Activated CD4-positive, alpha-beta T cell treated with anti-CD3 and anti-CD28 coated beads, Interleukin-2, amount 10 ng/mL, durations not matched to agents 24 days and 14 days (primary cell): ENCODE measurements at places on chromosomes 7 and 10.

- peaks cover 2% of the 10 kb centered on the region for H3K4me1 ChIP-seq
- no peak for DNase-seq
- H3K36me3 ChIP-seq, result peaks cover 49% of the 10 kb centered on the region
- H3K4me3 ChIP-seq, result no peak overlapping the region
Observed at GRCh38 chr10:119903946-119904666, 11.6 kb downstream of the SEC23IP start.

DNA sequence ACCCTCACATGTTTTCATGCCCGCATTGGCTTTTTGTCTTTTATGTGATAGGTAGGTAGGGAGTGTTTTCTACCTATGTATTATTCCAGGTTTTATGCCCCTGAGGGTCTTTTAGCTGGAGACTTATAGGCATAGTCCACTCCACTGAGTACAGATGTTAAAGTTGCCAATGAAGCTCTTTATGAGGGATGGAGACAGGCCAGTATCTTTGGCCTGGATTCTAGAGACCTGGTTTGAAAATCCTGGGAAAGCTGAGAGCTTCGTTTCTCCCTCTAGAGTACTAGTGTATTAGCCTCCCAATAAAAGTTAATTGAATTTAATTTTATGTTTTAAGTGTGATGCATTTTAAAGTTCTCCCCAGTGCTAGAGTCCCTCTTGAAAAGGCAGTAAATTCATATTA is 854.1 kb downstream of the LRMDA start:
- no peaks in the 10 kb centered on the region for H3K36me3 ChIP-seq
- H3K27ac ChIP-seq, result no peak overlapping the region
- no peak for DNase-seq
- H3K4me3 ChIP-seq, result no peak overlapping the region
- H3K27me3 ChIP-seq, result no peaks in the 10 kb centered on the region

- no peak overlapping the region for H3K4me3 ChIP-seq
- no peak for DNase-seq
- no peaks in the 10 kb centered on the region for H3K4me1 ChIP-seq
- no peaks in the 10 kb centered on the region for H3K36me3 ChIP-seq
Observed at GRCh38 chr10:129637846-129638245, 170.8 kb downstream of the MGMT start.

GRCh38 chr10:84298057-84298456 is 30.3 kb upstream of the CCSER2 start:
- DNase-seq, result peak; percentile 43
- peaks cover 30% of the 10 kb centered on the region for H3K4me1 ChIP-seq
- peaks cover 24% of the 10 kb centered on the region for H3K27me3 ChIP-seq
- H3K36me3 ChIP-seq, result no peaks in the 10 kb centered on the region
- H3K27ac ChIP-seq, result no peak overlapping the region

GRCh38 chr7:2247141-2247995 is 5.3 kb downstream of the NUDT1 start:
- no peak overlapping the region for H3K4me3 ChIP-seq
- H3K4me1 ChIP-seq, result peaks cover 26% of the 10 kb centered on the region
- no peaks in the 10 kb centered on the region for H3K27me3 ChIP-seq
- no peak overlapping the region for H3K27ac ChIP-seq
- DNase-seq, result peak; percentile 77

DNA sequence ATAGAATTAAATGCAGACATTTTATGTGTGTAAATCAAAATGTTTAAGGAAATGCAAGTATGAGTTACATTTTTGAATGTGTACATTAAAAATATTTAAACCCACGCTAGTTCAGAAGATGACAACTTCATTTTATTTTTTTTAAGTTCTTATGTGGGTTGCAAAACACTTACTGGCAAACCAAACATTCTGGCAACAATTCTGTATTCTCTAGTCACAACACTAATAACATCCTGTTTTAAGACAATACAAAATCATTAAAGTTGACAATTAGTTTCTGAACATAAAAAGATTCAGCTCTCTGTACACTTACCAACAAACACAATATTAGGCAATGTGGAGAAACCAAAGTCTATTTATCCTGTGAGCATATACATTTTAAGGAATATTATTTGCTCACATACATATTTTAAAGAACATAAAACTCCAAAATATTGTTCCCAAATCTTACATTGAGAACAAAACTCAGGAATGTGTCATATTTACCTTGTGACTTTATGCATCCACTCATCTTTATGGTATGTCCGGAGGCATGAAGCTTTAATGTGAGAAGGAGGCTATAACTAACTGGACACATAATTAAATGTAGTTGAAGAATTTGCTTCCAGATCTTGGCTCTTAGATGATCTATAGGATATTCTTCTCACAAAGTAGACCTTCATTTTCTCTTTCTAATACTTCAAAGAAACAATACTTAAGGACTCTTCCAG is 134.7 kb downstream of the DGKB start:
- no peak overlapping the region for H3K27ac ChIP-seq
- H3K36me3 ChIP-seq, result no peaks in the 10 kb centered on the region
- DNase-seq, result no peak
- H3K4me1 ChIP-seq, result no peaks in the 10 kb centered on the region
- H3K27me3 ChIP-seq, result no peaks in the 10 kb centered on the region

- no peaks in the 10 kb centered on the region for H3K36me3 ChIP-seq
- peaks cover 19% of the 10 kb centered on the region for H3K27me3 ChIP-seq
- H3K4me1 ChIP-seq, result no peaks in the 10 kb centered on the region
- no peak for DNase-seq
- H3K4me3 ChIP-seq, result no peak overlapping the region
- H3K27ac ChIP-seq, result no peak overlapping the region
Observed at GRCh38 chr10:86260564-86260963, 106.0 kb downstream of the GRID1 start.

- no peak overlapping the region for H3K4me3 ChIP-seq
- H3K4me1 ChIP-seq, result peaks cover 14% of the 10 kb centered on the region
- H3K27me3 ChIP-seq, result no peaks in the 10 kb centered on the region
- DNase-seq, result no peak
- H3K36me3 ChIP-seq, result peaks cover 3% of the 10 kb centered on the region
- no peak overlapping the region for H3K27ac ChIP-seq
Observed at GRCh38 chr10:101902032-101902819, 58.6 kb upstream of the KCNIP2 start.

- peaks cover 2% of the 10 kb centered on the region for H3K27me3 ChIP-seq
- no peak overlapping the region for H3K27ac ChIP-seq
- no peaks in the 10 kb centered on the region for H3K4me1 ChIP-seq
- no peaks in the 10 kb centered on the region for H3K36me3 ChIP-seq
- no peak for DNase-seq
- H3K4me3 ChIP-seq, result no peak overlapping the region
Observed at GRCh38 chr10:77664008-77664407, 26.4 kb upstream of the KCNMA1 start.

DNA sequence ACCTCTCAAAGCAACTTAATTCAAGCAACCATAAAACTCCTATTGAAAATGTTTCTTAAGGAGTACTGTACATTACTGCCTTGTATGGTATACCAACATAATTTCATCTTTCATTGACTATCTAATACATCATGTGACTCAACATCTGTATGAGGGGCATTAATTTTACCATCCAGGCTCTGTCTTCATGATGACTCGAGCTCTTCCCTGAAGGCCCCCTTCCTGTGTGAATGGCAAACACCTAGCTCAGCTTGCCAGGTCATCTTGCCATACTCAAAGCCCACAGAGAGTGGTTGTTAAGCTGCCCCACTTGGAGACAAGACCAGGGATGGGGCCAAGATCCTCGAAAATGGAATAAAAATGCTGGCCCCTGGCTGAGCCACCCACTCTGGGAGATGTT is 82.4 kb downstream of the SGMS1 start:
- H3K4me1 ChIP-seq, result peaks cover 66% of the 10 kb centered on the region
- H3K27me3 ChIP-seq, result no peaks in the 10 kb centered on the region
- no peak overlapping the region for H3K4me3 ChIP-seq
- peak overlapping the region; percentile 87 for H3K27ac ChIP-seq

DNA sequence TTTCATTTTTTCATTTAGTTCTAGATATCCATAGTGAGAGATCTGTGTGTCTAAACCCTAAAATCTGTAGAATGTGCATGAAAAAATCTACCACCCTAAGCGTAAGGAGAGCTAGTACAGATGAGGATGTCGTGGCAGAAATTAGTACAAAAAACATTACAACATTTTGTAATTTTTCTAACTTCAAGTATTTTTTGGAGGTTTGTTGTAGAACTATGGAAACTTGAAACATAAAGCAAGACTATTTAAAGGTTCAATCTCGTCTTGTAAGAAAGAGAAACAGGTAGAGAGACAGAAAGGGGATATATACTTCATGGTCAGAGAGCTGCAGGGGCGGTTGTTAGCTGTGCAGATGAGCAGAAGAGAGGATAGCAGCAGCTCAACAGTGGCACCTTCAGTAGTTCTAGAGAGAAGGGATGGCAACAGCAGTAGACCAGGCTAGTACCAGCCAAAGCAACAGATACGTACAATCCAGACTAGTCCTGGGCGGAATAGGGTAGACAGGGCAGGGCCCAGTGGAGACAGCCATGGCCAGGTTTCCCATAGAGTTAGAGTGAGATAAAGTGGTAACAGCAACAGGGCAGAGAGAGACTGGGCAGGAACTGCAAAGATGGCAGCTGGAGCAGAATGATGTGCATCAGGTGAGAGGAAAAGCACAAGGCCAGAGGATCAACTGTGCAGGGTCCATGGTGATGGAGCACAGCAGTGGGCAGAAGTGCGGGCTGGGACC is 145.2 kb downstream of the FRMD4A start:
- H3K36me3 ChIP-seq, result no peaks in the 10 kb centered on the region
- peak overlapping the region; percentile 62 for H3K4me3 ChIP-seq
- H3K4me1 ChIP-seq, result peaks cover 19% of the 10 kb centered on the region

GRCh38 chr7:8564281-8564680 is 130.9 kb downstream of the NXPH1 start:
- no peaks in the 10 kb centered on the region for H3K27me3 ChIP-seq
- no peaks in the 10 kb centered on the region for H3K36me3 ChIP-seq
- no peak overlapping the region for H3K4me3 ChIP-seq
- no peak overlapping the region for H3K27ac ChIP-seq

DNA sequence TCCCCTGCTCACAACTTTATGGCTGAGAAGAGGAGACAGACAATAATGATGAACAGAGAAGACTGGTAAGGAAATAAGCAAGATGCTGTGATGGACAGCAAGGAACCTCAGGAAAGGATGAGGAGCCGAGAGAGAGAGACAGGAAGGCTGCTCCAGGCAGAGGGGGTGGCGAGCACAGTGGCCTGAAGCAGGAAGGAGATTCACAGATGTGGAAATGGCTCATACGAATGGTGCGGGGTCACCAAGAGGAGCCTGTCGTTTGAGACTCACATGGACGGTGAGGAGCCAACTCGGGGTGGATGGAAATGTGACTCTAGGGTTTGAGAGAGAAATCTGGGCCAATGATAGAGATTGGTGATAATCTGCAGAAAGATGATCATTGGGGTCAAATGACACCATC is 43.7 kb downstream of the KIAA1549 start:
- H3K27me3 ChIP-seq, result peaks cover 26% of the 10 kb centered on the region
- no peak overlapping the region for H3K27ac ChIP-seq
- no peak for DNase-seq
- no peak overlapping the region for H3K4me3 ChIP-seq
- no peaks in the 10 kb centered on the region for H3K36me3 ChIP-seq

- H3K4me1 ChIP-seq, result peaks cover 24% of the 10 kb centered on the region
- DNase-seq, result no peak
- no peak overlapping the region for H3K27ac ChIP-seq
- H3K4me3 ChIP-seq, result peak overlapping the region; percentile 94
- peaks cover 16% of the 10 kb centered on the region for H3K27me3 ChIP-seq
Observed at GRCh38 chr7:84195295-84196060, 889 bp upstream of the SEMA3A start.

GRCh38 chr10:98825741-98826140 is 379.0 kb upstream of the HPS1 start:
- no peak overlapping the region for H3K4me3 ChIP-seq
- H3K36me3 ChIP-seq, result no peaks in the 10 kb centered on the region
- no peak overlapping the region for H3K27ac ChIP-seq
- no peak for DNase-seq

GRCh38 chr7:89012016-89012415 is 216.5 kb upstream of the TEX47 start:
- H3K4me3 ChIP-seq, result no peak overlapping the region
- peaks cover 3% of the 10 kb centered on the region for H3K4me1 ChIP-seq

DNA sequence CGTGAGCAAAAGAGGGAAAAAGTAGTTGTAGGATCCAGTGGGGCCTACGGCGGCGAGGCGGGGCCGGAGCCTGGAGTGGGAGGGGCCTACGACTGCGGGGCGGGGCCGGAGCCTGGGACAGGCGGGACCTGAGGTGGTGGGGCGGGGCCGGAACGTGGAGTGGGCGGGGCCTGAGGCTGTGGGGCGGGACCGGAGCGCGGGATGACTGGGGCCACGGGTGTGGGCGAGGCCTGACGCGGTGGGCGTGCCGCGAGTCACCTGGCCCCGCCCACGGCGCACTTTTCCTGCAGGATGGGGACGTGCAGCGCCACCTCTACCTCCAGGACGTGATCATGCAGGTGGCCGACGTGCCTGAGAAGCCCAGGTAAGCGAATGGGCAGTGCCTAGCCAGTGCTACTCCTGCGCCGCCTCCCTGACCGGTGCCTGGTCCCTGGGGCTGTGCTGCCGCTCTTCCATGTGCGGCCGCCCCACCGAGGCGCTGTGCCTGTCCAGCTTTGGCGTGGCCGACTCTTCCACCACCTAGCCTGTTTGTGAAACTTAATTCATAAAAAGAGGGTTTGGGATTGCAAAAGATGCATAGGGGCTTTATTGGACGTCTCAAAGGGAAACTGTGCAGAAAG is 496 bp downstream of the ZNF511 start:
- H3K4me3 ChIP-seq, result peak overlapping the region; percentile 73
- peaks cover 2% of the 10 kb centered on the region for H3K27me3 ChIP-seq
- H3K36me3 ChIP-seq, result peaks cover 24% of the 10 kb centered on the region
- peak overlapping the region; percentile 81 for H3K27ac ChIP-seq
- DNase-seq, result peak; percentile 97

- no peak for DNase-seq
- H3K27me3 ChIP-seq, result peaks cover 7% of the 10 kb centered on the region
- no peak overlapping the region for H3K27ac ChIP-seq
- no peak overlapping the region for H3K4me3 ChIP-seq
- no peaks in the 10 kb centered on the region for H3K4me1 ChIP-seq
Observed at GRCh38 chr10:48707472-48707871, 22.8 kb downstream of the WDFY4 start.

- no peaks in the 10 kb centered on the region for H3K27me3 ChIP-seq
- H3K36me3 ChIP-seq, result no peaks in the 10 kb centered on the region
- no peak overlapping the region for H3K27ac ChIP-seq
- no peak for DNase-seq
Observed at GRCh38 chr7:42096681-42097561, 140.1 kb downstream of the GLI3 start.

DNA sequence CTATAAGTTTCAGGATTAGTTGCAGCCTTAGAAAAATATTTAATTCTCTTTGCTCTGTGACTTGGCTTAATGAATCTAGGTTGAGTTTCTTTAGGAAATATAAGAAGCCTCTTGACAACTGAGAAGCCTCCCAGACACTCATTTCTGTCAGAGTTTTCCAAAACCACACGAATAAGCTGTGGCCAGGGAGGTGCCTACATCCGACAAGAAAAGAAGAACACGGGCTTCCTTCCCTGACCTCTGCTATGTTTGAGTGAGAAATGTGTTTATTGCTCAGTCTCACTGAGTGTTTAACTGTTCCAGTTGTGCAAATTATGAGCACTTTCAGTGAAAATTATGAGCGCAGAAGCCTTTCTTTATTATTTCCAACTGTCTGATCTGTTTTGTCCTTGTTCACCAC is 105.0 kb downstream of the TRIL start:
- no peak for DNase-seq
- peaks cover 9% of the 10 kb centered on the region for H3K4me1 ChIP-seq
- H3K27me3 ChIP-seq, result peaks cover 41% of the 10 kb centered on the region
- no peaks in the 10 kb centered on the region for H3K36me3 ChIP-seq
- no peak overlapping the region for H3K4me3 ChIP-seq
